ENCODE measurements at places on chromosomes 1 and 21. TPM values are rescaled to one million over a fixed set of nuclear protein-coding genes. Genes with fewer than 3 reads are reported as not detected.

The NFIA gene
- total RNA-seq, result 102 TPM

The RAB13 gene
- 55.1 TPM for total RNA-seq

The GFI1 gene
- total RNA-seq, result 0.30 TPM

The TTLL7 gene
- total RNA-seq, result 3.3 TPM

DNA sequence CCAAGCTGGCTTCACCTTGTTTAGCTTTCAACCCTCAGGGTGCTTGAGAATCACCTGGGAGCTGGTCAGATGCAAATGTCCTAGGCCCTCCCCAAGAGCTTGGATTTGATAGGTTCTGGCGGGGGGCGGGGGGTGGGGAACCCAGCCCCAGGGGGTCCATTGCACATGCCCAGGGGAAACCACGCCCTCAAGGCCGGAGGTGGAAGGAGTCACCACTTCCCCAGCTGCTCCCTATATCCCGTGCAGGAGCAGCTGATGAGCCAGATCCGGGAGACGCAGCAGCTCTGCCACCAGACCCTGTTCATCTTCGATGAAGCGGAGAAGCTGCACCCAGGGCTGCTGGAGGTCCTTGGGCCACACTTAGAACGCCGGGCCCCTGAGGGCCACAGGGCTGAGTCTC is 5.8 kb downstream of the TOR3A start:
- DNase-seq, result no peak

- DNase-seq, result no peak
These were observed 44.8 kb downstream of the TMCC2 start for GRCh38 chr1:205272536-205272935.

DNA sequence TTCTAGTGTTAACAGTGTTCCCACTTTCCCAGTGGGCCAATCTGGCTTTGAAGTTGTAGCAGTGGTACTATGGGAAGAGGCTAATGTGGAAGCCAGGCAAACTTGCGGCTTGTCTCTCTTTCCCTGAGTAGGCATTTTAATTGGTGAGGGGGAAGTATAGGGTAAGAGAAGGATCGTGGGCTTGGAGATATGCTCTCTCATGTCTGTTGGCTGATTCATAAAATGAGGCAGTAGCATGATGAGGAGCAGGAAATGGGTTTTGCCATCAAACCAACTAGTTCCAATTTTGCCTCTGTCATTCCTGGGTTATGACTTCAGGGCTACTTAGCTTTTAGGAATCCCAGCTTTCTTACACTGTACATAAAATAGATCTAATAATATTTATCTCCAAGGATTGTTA is 12.1 kb downstream of the C8A start:
- DNase-seq, result no peak

DNA sequence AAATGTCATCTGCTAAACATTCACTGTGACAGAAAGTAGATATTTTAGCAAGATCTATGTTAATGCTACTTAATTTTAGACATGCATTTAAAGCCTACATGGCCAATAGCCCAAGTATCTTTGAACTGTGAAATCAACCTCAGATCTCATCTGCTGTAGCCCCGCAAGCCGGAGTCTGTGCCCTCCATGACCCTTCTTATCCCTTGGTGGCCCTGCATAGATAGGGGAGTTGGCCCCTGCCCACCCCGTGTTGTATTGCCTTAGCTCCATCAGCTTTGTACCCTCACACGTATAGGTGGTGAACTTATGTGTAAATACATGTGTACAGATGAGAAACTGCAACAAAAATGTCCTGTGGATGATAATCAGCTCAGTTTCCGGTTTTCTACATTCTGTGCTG is 18.5 kb downstream of the ATP5PO start:
- no peak for DNase-seq

- DNase-seq, result no peak
These were observed 13.9 kb upstream of the ALPL start for GRCh38 chr1:21495225-21495820.
